CD8-positive, alpha-beta T cell (primary cell): ENCODE measurements at places on chromosomes 16 and 17.
A peak's percentile ranks its signal among the peaks of the same experiment; 100 is the strongest.

DNA sequence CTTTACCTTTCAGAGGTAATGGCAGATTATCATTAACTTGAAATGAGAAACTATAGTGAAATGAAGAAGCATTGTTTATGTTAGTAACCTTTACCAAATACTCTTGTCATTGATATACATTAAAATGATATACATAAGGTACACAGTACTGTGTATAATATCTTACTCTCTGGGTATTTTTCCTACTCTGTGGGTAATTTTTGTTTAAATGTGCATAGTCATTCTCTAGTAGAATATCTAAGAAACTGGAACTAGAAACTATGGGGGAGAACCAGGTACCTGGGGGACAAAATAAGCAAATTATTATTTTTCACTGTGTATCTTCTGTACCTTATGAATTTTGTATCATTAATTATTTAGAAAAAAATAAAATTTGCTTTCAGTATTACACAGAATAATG, 20.6 kb upstream of the PHAF1 start:
- DNase-seq: no peak

- DNase-seq: no peak
Measured at GRCh38 chr16:3377917-3378316, 22.2 kb downstream of the OR2C1 start.

DNA sequence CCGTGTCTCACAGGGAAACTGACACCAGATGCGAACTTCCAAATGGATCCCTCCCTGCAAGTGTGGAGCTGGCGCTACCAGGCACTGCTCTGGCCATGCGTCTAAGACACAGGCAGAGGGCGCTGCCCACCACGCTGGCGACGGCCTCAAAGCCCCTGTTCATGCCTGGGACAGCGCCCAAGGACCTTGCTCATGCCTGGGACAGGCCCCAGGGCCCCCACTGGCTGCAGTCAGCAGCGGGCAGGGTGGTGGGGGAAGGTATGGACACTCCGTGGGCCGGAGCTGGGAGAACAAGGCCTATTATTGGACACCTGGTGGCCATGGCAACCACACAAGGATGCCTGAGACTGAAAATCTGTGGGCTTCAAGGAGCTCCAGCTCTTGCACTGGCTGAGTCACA, 8.8 kb downstream of the ZG16B start:
- DNase-seq: peak; percentile 76

DNA sequence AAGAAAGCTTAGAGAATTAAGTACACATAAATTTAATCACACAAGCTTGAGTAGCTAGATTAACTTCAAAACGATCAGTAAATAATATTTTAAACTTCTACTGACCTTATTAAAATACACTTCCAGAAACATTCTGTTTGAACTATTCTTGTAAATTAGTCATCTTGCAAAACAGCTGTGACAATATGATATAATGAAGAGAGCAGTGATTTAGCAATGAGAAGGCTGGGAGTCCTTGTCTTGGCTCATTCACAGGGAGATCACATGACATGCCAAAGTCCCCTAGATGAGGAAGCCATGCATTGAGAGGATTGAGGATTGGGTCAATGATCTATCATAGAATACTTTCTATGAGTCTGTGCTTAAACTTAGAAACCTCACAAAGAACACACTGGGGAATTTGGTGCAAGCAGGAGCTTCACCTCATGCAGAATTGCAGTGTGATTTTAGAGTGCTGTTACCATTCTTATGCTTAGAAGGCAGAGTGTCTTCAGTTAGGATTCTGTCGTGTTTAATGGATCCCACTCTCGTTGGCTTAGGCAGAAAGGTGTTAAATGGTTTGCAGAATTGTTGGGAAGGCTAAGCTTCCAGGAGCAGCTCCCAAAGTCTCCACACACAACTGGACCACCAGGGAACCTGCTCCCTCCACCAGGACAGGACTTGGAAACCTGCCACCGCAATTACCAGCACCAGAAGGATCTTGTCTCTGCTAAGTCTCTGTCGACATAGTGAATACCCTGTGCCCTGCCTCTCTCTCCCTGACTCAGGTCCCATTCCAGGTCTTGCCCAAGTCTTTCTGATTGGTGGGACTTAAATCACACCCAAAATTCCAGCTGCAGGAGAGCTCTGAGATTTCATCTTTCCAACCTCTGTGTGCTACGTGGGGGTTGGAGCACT, 87.1 kb downstream of the USP22 start:
- DNase-seq: no peak

- no peak for DNase-seq
Measured at GRCh38 chr17:12041312-12041711, 20.6 kb downstream of the MAP2K4 start.

DNA sequence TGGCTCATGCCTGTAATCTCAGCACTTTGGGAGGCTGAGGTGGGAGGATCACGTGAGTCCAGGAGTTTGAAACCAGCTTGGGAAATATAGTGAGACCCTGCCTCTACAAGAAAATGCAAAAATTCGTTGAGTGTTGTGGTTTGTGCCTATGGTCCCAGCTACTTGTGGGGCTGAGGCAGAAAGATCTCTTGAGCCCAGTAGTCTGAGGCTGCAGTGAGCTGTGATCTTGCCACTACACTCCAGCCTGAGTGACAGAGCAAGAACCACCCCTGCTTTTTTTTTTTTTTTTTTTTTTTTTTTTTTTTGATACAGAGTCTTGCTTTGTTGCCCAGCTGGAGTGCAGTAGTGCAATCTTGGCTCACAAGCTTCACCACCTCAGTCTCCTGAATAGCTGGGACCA, 34.0 kb downstream of the ITGB3 start:
- no peak for DNase-seq

DNA sequence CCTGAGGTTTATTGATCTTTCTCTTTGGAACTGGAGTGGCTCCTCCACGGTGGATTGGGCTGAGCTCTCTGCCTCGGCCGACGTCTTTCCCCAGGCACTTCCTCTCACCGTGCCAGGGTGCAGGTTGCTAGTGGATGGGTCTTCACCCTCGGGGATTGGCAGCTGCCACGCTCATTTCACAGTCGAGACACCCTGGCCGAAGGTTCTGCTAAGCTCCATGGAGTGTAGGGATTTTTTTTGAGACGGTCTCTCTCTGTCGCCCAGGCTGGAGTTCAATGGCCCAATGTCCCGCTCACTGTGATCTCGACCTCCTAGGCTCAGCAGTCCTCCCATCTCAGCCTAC, 280.8 kb downstream of the SEC14L1 start:
- no peak for DNase-seq

DNA sequence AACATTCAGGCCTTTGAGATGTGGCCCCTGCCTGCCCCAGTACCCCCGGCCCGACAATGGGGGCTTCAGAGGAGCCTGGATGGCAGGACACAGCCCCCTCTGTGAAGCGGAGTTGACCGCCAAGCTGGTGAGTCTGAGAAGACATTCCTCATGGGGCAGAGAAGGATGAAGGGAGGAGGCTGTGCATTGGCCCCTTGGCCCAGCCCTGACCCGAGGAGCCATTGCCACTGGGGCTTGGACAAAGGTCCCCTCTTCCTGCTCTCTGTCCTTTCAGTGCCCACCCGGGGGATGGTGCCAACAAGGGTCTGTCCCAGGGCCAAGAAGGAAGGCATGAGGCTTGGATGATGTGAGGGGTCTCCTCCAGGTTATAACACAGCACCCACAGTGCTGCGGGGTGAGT, 30.9 kb upstream of the PHB1 start:
- no peak for DNase-seq

DNA sequence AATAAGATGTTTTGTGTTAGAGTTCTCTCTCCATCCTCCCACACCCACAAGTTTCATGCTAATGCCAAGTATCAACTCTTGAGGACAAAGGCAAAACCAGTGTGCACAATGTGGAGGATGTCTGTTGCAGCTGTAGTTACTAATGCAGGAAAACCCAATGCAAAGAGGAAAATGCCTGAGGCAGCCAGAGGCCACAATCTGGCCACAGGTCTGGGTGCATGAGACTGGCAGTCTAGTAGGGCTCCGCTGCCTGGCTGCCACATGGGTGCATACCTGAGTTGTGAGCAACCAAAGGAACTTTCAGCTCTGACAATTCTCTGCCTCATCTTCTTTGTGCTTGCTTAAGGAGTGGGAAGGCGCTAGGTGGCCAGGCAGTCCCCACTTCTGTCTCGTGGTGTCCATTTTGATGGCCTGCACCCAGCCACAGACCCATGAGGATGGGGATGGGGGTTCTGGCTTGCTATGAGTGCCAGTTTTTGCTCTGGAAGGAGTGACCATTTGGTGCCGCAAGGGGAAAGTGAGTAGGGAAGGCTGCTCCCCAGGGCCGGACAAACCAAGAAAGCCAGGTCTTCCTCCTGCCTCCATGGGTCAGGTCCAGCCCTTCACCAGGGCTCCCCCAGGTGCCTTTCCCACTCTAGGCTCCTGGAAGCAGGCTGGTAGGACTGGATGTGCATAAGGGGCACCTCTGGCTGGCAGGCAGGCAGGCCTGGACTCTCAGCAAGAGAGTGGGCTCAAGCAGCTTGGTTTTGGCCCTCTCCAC, 4.2 kb upstream of the GFOD2 start:
- DNase-seq: no peak

DNA sequence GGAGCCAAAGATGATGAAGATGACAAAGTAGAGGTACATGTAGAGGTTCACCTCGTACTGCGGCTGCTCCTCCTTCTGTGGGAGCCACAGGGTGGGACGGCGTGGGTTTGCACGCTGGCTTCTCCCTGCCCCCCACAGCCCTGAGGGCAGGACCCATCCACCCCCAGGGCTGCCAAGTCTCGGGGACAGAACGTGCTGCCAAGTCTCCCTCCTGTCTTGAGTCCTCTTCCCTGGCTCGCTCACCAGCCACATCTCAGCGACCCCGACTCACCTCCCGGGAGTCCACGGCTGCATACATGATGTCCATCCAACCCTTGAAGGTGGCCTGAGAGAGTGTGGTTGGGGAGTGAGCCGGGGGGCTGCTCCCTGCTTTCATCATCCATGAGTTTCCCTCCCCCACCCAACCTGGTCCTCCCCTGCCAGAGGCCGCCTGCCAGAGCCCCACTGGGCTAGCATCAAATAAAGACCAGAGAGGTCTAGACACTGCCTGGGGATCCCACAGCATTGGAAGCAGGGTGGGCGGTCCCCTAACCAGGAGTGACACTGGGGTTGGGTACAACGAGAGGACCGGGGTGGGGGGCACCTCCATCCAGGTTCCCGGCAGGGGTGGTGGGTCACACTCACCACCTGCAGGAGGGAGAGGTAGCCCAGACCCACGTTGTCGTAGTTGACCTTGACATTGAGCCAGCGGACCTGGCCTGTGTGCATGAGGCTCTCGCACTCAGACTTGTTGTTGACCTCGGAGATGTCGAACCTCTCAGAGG, 12.8 kb upstream of the CD79B start:
- no peak for DNase-seq

DNA sequence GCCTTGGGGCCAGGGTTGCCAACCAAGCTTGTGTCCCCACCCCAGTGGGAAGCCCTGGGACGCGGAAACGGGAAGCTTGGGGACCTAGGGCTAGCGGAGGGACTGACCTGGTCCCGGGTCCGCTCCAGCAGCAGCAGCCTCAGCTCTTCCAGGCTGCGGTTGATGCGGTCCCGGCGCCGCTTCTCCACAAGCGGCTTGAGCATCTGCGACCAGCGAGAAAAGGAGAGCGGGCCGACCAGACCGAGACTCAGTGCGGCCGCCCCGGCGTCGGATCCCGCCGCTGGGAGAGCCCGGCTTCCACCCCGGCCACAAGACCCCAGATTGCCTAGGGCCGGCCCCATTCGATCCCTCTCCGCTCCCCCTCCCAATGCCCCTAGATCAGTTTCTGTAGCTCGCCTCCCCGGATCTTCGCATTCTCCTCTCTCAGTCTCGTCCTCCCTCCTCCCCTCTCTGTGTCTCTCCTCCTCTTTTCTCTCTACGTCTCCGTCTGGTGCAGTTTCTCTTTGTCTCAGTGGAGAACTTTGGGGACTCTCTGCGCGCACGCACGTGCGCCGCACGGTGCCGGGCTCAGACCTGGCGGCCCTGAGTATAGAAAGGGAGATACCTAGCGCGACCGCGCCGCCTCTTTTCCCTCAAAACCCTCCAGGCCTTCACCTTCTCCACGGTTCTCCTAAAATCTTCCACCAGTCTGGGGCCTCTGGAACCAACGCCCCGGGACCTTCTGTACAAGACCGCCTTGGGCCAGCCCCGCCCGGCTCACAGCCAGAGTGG, 797 bp downstream of the HES7 start:
- no peak for DNase-seq

- DNase-seq: no peak
Measured at GRCh38 chr17:12622726-12623125, 43.0 kb upstream of the MYOCD start.

GRCh38 chr16:10388988-10389387, 3.1 kb downstream of the ATF7IP2 start:
- no peak for DNase-seq

- no peak for DNase-seq
Measured at GRCh38 chr16:17408296-17408695, 62.5 kb downstream of the XYLT1 start.

- DNase-seq: no peak
Measured at GRCh38 chr16:78566397-78567073, 467.1 kb downstream of the WWOX start.

DNA sequence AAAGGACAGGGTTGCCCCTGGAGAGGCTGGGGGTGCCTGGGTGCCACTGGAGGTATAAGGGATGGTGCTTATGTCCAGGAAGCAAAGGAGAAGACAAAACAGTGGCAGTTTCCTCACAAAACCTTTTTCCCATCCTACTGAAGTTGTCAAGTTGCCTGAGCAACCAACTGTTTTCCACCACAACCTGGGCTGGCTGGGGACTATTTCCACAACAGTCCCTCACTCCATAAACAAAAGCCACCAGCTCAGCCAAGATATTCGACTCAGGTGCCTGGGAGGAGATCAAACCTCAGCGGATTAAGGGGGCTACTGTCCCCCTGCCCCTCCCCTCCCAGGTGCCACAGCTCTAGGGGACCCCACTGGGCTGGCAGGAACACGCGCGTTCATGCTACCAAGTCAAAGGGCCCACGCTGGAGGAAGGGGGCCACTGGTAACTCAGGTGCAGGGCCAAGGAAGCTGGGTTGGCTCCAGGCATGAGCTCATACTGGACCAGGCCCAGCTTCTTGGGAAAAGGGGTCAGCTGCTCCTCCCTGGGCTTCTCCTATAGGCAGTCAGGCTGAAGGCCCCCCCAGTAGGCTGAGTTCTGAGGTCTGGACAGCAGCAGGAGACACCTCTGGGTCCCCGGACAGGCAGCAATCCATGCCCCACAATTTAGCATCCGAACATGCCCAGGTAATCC, 45.7 kb upstream of the MRPS23 start:
- DNase-seq: no peak

GRCh38 chr16:70770626-70771552, 30.1 kb downstream of the VAC14 start:
- peak; percentile 66 for DNase-seq

- DNase-seq: peak; percentile 16
Measured at GRCh38 chr17:494601-495265, 142.1 kb upstream of the RPH3AL start.

DNA sequence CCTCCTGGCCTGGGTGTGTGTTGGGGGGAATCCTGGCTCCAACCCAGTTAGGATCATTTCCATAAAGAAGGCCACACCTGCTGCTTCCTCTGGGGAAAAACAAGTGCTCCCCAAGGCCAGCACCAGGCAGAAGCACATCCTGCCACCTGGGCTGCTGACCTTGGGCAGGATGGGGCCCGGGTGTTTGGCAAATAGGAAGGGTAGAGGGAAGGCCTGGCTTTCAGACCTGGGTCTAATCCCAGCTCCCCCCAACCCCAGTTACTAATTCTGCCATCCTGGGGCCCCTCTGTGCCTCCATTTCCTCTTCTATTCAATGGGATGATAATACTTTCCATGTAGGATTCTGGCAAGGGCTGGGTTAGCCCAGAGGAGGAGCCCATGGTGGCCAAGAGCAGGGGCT, 3.0 kb upstream of the NLRC5 start:
- DNase-seq: no peak
